ENCODE measurements at places on chromosomes 13 and 19. TPM values are rescaled to one million over a fixed set of nuclear protein-coding genes. Genes with fewer than 3 reads are reported as not detected.

DNA sequence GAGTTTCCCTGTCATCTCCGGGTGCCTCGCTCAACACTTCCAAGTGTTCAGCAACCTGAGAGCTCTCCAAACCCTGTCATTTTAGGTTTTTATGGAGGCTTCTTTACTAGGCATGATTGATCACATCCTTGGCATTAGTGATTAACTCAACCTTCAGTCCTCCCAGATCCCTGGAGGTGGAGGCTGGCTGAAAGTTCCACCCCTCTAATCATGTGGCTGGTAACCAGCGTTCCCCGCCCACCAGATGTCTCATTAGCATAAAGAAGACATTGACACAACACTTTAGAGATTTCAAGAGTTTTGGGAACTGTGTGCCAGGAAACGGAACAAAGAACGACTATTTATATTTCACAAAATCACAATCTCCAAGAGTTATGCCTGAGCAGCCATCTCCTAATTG, 71.1 kb upstream of the RGCC start:
- DNase-seq: no peak

Gene FBXL3
- total RNA-seq: 51.1 TPM

DNA sequence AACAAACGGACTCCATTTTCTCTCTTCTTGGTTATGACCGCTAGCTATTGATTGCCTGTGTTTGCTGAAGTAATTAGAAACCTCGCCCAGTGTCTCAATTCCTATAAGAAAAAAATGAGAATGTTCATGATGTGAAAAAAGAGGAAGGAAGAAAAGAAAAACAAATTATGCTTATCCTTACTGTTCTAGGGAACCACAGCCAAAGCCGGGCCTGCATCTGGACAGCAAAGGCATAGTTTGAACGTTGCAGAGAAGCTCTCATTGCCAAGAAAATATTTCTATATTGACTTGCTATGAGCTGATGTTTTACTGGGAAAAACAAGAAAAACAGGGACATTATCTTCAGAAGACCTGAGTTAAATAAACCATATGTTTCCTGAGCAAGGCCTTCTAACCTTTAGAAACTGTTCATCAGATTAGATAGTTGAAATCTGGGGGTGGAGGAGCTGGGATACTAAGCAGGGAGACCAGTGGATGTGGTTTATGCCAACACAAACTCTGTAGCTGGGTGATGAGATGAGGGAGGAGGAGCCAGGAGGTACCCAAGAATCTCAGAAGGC, 55.0 kb downstream of the EFNB2 start:
- DNase-seq: no peak

Gene ZNF135
- 3.8 TPM for total RNA-seq
